Activated naive CD4-positive, alpha-beta T cell treated with anti-CD3 and anti-CD28 coated beads, Interleukin-2, amount 10 ng/mL, durations not matched to agents 5 hours and 36 hours (primary cell): ENCODE measurements at places on chromosomes 3 and 15. TPM values are rescaled to one million over a fixed set of nuclear protein-coding genes. Genes with fewer than 3 reads are reported as not detected.

The CCDC12 gene
- total RNA-seq = 52.0 TPM

The CACNA1D gene
- total RNA-seq = 0.18 TPM

The RASGRP1 gene
- total RNA-seq = 160 TPM

The RPL35A gene
- 1,419 TPM for total RNA-seq

The RETNLB gene
- total RNA-seq = not detected

The FOXB1 gene
- 0.86 TPM for total RNA-seq
